HepG2 (cell line): ENCODE measurements at places on chromosomes 12 and 14. TPM values are rescaled to one million over a fixed set of nuclear protein-coding genes. Genes with fewer than 3 reads are reported as not detected.

The PTPN6 gene
- 9.5 and 10.6 TPM in 2 replicates for total RNA-seq

The ZBTB39 gene
- 6.5 and 8.1 TPM in 2 replicates for total RNA-seq

The NKX2-8 gene
- total RNA-seq: not detected in 2 replicates

The RILPL2 gene
- 8.1 and 9.1 TPM in 2 replicates for total RNA-seq

DNA sequence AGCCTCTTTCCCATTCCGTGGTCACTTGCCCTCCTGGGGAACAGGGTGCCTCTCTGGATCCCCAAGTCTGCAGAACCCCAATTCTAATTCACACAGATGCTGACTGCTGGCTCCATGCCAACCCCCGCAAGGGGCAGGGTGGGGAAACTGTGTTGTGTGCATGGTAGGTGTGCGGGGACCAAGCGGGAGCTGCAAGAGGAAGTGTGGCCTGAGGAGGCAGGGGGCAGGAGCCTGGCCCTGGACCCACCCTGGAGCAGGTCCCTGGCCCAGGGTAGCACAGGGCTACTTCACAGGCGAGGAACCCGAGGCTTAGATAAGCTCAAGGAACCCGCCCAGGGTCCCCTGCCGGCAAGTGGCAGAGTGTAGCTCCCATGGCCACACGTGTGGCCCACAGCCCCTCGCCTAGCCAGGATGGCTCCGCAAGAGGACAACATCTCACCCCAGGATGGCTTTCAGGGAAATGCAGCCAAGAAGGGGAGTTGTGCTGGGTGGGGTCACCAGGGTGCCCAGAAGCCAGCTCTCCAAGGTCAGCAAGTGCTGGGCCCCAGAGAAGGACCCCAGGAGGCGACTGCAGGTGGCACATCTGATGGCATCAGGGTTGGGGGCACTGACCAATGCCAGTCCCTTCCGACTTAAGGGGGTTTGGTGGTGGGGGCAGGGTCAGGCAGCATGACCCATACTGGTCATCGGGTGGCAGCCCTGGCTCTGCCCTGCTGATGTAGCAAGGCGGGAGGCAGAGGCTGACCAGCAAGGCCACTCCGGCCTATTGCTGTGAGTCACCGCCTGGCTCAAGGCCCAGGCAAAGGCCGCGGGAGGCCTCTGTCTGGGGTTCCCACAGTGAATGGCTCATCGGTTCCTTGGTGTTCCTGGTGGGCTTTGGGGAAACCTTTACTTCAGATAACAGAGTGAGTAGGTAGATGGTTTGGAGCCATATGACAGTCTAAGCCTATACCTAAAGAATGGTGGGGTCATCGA, 37.3 kb upstream of the EML1 start:
- no peaks in the 10 kb centered on the region for H3K36me3 ChIP-seq
- H3K27me3 ChIP-seq: peaks cover 76% of the 10 kb centered on the region; the same call in 2 of the 3 replicates
- H3K4me1 ChIP-seq: peaks cover 6% of the 10 kb centered on the region; the same call in 1 of the 2 replicates

GRCh38 chr12:6823182-6824084, 1.8 kb downstream of the GPR162 start:
- peaks cover 37% of the 10 kb centered on the region for H3K4me1 ChIP-seq
- no peak overlapping the region for H3K4me3 ChIP-seq
- no peaks in the 10 kb centered on the region for H3K36me3 ChIP-seq
- no peak overlapping the region for H3K27ac ChIP-seq

- DNase-seq: peak; percentile 66
- peaks cover 25% of the 10 kb centered on the region; the same call in 2 of the 3 replicates for H3K36me3 ChIP-seq
- peaks cover 24% of the 10 kb centered on the region for H3K4me1 ChIP-seq
Observed at GRCh38 chr12:6829536-6830220, 1.5 kb downstream of the P3H3 start.

- H3K36me3 ChIP-seq: no peaks in the 10 kb centered on the region
- DNase-seq: no peak
- peak overlapping the region; percentile 84 for H3K27ac ChIP-seq
- peak overlapping the region; percentile 83 for H3K4me3 ChIP-seq
- H3K27me3 ChIP-seq: no peaks in the 10 kb centered on the region
Observed at GRCh38 chr12:12357719-12358461, 1.0 kb downstream of the BORCS5 start.

- no peak overlapping the region for H3K4me3 ChIP-seq
- H3K27ac ChIP-seq: peak overlapping the region; percentile 71
- H3K36me3 ChIP-seq: peaks cover 20% of the 10 kb centered on the region
- H3K27me3 ChIP-seq: no peaks in the 10 kb centered on the region
- DNase-seq: peak; percentile 71
Observed at GRCh38 chr12:124480469-124481256, 86.7 kb downstream of the NCOR2 start.

DNA sequence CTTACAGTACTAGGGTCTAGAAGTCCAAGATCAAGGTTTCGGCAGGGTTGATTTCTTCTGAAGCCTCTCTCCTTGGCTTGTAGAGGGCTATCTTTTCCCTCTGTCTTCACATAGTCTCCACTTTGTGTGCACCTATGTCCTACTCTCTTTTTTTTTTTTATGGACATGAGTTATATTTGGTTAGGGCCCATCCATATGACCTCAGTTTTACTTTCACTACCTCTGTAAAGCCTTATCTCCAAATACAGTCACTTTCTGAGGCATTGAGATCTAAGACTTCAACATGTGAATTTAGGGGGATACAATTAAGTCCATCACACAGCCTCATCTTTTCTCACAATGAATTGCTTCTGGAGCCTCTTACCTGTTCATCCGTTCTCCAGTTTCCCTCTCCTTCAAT, 5.9 kb upstream of the SPTB start:
- H3K4me1 ChIP-seq: peaks cover 4% of the 10 kb centered on the region; the same call in 1 of the 2 replicates
- peaks cover 16% of the 10 kb centered on the region for H3K27me3 ChIP-seq
- H3K27ac ChIP-seq: no peak overlapping the region
